ENCODE measurements at places on chromosomes 16 and 17. TPM values are rescaled to one million over a fixed set of nuclear protein-coding genes. Genes with fewer than 3 reads are reported as not detected.

The NACA2 gene
- total RNA-seq = not detected

The ANKS4B gene
- 0.09 TPM for total RNA-seq

The MSLN gene
- total RNA-seq = 3.1 TPM

The MYOCD gene
- 1.6 TPM for total RNA-seq

The ABI3 gene
- total RNA-seq = not detected

The MIS12 gene
- total RNA-seq = 18.6 TPM

The GPR142 gene
- total RNA-seq = not detected

The NAGPA gene
- 13.1 TPM for total RNA-seq

The CCR7 gene
- total RNA-seq = 1.1 TPM
